ENCODE measurements at places on chromosomes 5 and 9. TPM values are rescaled to one million over a fixed set of nuclear protein-coding genes. Genes with fewer than 3 reads are reported as not detected.

OGN gene
- total RNA-seq = 46.5 TPM

ABL1 gene
- 58.0 TPM for total RNA-seq

QSOX2 gene
- total RNA-seq = 11.9 TPM

C9orf50 gene
- 0.70 TPM for total RNA-seq

CARTPT gene
- 0.23 TPM for total RNA-seq

WNT8A gene
- total RNA-seq = 0.18 TPM

IFNA21 gene
- not detected for total RNA-seq

ADAMTS19 gene
- 8.5 TPM for total RNA-seq

STPG3 gene
- not detected for total RNA-seq

PCDHGA10 gene
- 9.1 TPM for total RNA-seq

CBY3 gene
- 0.58 TPM for total RNA-seq

NFIB gene
- total RNA-seq = 42.0 TPM

CDKN2A gene
- 0.12 TPM for total RNA-seq

OMD gene
- total RNA-seq = 4.1 TPM

FOXD1 gene
- 13.9 TPM for total RNA-seq

OR13C5 gene
- not detected for total RNA-seq

C9 gene
- not detected for total RNA-seq

SURF2 gene
- 22.6 TPM for total RNA-seq

SLC6A18 gene
- 0.70 TPM for total RNA-seq

NME5 gene
- total RNA-seq = 6.9 TPM

SV2C gene
- 0.18 TPM for total RNA-seq

LCN9 gene
- total RNA-seq = not detected

JAKMIP2 gene
- 2.9 TPM for total RNA-seq

PCDHGC5 gene
- total RNA-seq = 4.8 TPM

EDIL3 gene
- total RNA-seq = 28.2 TPM

CCDC180 gene
- total RNA-seq = 24.8 TPM

ANXA6 gene
- 225 TPM for total RNA-seq

TRPM3 gene
- 31.5 TPM for total RNA-seq

GPR150 gene
- not detected for total RNA-seq

AQP3 gene
- total RNA-seq = 108 TPM

LCN1 gene
- total RNA-seq = not detected

DOCK2 gene
- 19.7 TPM for total RNA-seq

ROPN1L gene
- total RNA-seq = 1.1 TPM

MARVELD2 gene
- 26.8 TPM for total RNA-seq

ST8SIA4 gene
- 11.0 TPM for total RNA-seq

PCDHGB2 gene
- total RNA-seq = 8.8 TPM

NADK2 gene
- 40.8 TPM for total RNA-seq

TAS2R1 gene
- not detected for total RNA-seq

PTGES gene
- 9.1 TPM for total RNA-seq

UNC5A gene
- 0.29 TPM for total RNA-seq

KCTD16 gene
- 2.8 TPM for total RNA-seq

SLC25A48 gene
- 6.2 TPM for total RNA-seq

ANKRD55 gene
- 0.76 TPM for total RNA-seq

BARHL1 gene
- total RNA-seq = not detected

DND1 gene
- 0.76 TPM for total RNA-seq

SLC36A2 gene
- total RNA-seq = 6.4 TPM

SLC1A3 gene
- total RNA-seq = 5.2 TPM

F12 gene
- 0.29 TPM for total RNA-seq

TMEM215 gene
- 0.88 TPM for total RNA-seq

AMBP gene
- total RNA-seq = 3.1 TPM

GPX3 gene
- 415 TPM for total RNA-seq

TRIM7 gene
- 5.5 TPM for total RNA-seq

IFNW1 gene
- total RNA-seq = not detected

ZNF879 gene
- total RNA-seq = 6.1 TPM

NUTM2F gene
- not detected for total RNA-seq
